ENCODE measurements at places on chromosomes 5 and 9.

GRCh38 chr9:81183761-81184160 is 505.6 kb downstream of the TLE1 start:
- no peak overlapping the region for H3K4me3 ChIP-seq
- H3K36me3 ChIP-seq: no peaks in the 10 kb centered on the region
- H3K27ac ChIP-seq: no peak overlapping the region
- no peaks in the 10 kb centered on the region for H3K27me3 ChIP-seq

GRCh38 chr9:121357011-121357410 is 13.0 kb downstream of the STOM start:
- H3K4me3 ChIP-seq: no peak overlapping the region
- H3K27me3 ChIP-seq: no peaks in the 10 kb centered on the region
- no peak for DNase-seq
- H3K4me1 ChIP-seq: peaks cover 21% of the 10 kb centered on the region
- H3K36me3 ChIP-seq: peaks cover 7% of the 10 kb centered on the region

DNA sequence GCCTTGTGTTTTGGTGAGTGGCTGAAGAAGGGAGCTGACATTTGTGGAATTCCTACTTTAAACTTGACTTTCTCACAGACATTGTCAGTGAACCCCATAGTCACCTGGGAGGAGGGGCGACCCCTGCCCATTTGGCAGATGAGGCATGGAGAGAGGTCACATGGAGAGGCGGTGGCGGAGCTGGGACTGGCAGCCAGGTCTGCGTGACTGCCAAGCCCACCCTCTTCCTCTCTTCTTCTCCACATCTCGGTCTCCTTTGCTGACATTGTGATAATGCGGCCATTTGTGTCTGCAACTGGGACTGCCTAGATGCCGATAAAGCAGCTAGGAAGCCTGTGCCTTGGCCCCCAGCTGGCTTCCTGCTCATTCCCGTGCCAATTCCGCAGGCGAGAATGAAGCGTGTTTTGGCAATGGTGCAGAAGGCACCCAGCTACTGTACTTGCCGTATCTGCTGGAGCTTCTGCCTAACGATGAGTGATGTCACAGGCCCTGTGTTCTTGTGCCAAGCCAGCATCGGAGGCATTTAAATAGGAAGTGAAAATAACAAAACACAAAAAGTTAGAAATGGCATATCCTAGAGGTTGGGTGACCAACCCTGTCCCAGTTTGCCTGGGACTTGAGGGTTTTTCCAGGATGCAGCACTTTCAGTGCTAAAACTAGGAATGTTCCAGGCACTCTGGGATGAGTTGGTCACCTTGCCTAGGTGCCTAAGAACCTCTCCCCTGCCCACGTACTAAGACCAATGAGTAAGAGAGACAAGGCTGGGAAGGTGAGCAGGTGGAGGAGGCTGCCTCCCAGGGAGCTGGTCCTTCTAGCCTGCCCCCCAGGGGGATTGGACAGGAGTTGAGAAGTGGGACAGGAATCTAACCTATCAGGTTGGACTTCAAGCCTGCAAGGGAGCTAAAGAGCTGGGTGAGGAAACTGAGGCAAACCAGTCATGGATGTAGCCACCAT is 23.6 kb downstream of the OLFML2A start:
- DNase-seq: peak; percentile 30
- no peaks in the 10 kb centered on the region for H3K27me3 ChIP-seq
- peaks cover 40% of the 10 kb centered on the region for H3K4me1 ChIP-seq
- peak overlapping the region; percentile 64 for H3K4me3 ChIP-seq

DNA sequence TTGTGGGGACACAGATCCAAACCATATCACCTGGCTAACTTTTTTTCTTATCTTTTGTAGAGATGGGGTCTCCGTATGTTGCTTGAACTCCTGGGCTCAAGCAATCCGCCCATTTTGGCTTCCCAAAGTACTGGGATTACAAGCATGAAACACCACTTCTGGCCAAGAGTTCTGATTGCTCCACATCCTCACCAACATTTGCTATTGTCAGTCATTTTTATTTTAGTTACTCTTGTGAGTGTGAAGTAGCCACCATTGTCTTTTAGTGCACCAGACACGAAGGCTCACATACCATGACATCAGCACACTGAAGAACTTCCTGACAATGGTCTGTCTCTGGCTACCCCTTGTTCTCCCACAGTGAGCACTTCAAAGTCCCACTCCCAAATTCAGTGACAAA is 17.3 kb downstream of the PLAC8L1 start:
- no peaks in the 10 kb centered on the region for H3K27me3 ChIP-seq
- no peaks in the 10 kb centered on the region for H3K36me3 ChIP-seq
- no peak overlapping the region for H3K27ac ChIP-seq
- no peaks in the 10 kb centered on the region for H3K4me1 ChIP-seq

DNA sequence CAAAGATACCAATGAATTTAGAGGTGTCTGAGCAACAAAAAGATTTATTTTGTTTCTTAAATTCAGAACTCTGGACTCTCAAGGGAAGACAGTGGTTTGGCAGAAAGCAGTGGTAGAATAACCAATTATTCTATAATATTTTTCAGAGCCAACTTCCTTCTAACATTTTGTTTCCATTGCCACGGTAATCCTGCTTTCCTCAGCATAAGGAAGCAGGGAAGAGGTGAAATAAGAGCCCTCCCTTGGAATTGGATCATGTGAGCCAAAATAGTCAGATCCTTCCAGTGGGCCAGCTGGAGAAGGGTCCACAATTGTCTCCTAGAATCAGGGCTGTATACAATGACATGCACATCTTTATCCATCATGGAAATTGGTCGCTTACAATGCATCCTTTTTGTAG is 130.0 kb upstream of the MAP1B start:
- no peaks in the 10 kb centered on the region for H3K36me3 ChIP-seq
- no peak overlapping the region for H3K27ac ChIP-seq
- no peak for DNase-seq
- H3K4me1 ChIP-seq: no peaks in the 10 kb centered on the region
- peaks cover under 1% of the 10 kb centered on the region for H3K27me3 ChIP-seq

All from activated B cell treated with CpG ODN at 0.5 μM for 24 hours (primary cell).